ENCODE measurements at places on chromosomes 5 and 9. TPM values are rescaled to one million over a fixed set of nuclear protein-coding genes. Genes with fewer than 3 reads are reported as not detected.

PCDHA4 gene
- not detected for polyA plus RNA-seq

UHRF2 gene
- 7.2 TPM for polyA plus RNA-seq

- DNase-seq = no peak
These were observed 67.2 kb upstream of the IFNE start for GRCh38 chr9:21549251-21549765.

DNA sequence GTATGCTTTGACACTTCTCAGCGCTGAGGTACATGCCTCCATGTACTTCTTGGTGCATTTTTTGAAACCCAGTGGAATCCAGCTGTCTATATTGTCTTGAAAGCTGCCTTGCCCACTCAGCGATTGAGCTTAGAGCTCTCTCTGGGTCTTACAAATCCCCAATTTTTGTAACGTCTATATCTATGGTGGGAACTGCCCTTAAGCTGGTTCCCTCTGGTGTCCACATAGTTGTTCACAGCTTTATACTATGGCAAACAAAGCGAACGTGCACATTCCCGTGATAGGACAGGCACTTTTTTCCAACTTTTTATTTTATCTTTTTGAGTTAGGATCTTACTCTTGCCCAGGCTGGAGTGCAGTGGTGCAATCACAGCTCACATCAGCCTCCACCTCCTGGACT lies 20.9 kb downstream of the CDHR2 start:
- DNase-seq = no peak

DNA sequence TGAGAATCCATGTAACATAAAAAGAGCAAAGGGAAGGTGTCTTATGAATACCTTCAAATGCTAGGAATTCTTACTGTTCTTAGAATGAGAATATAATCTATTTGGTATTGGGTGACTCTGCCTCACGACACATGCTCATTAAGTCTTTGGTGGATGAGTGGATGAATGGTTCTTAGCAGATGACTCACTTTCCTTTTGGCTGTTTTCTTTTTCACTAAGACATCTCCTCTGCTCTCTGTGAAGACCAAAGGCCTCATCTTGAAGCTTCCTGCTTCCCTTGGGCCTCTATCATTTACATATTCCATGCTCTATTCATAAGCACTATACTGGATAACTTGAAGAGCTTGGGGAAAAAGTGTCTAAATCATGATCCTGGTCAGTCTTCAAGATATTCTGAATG lies 468.1 kb downstream of the SPATA31D1 start:
- DNase-seq = no peak

- no peak for DNase-seq
These were observed 407.1 kb upstream of the DMAC1 start for GRCh38 chr9:8206720-8207119.

- no peak for DNase-seq
These were observed 113.0 kb downstream of the COL23A1 start for GRCh38 chr5:178476972-178477754.

DNA sequence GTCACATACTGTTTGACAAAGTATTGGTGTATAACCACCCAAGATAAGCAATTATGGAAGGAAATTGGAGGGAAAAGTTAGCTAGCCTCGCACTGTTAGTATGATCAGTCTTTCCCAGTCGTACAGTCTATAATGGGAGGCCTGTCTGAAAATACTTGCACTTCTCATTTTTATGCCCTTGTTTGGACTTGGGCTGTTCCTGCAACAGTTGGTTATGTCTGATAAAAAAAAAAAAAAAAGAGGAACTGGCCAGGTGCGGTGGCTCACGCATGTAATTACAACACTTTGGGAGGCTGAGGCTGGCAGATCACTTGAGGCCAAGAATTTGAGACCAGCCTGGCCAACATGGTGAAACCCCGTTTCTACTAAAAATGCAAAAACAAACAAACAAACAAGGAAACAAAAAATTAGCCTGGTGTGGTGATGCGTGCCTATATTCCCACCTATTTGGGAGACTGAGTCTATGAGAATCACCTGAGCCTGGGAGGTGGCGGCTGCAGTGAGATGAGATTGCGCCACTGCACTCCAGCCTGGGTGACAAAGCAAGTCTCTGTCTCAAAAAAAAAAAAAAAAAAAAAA lies 58.3 kb upstream of the ANKRD33B start:
- DNase-seq = peak; percentile 69

DNA sequence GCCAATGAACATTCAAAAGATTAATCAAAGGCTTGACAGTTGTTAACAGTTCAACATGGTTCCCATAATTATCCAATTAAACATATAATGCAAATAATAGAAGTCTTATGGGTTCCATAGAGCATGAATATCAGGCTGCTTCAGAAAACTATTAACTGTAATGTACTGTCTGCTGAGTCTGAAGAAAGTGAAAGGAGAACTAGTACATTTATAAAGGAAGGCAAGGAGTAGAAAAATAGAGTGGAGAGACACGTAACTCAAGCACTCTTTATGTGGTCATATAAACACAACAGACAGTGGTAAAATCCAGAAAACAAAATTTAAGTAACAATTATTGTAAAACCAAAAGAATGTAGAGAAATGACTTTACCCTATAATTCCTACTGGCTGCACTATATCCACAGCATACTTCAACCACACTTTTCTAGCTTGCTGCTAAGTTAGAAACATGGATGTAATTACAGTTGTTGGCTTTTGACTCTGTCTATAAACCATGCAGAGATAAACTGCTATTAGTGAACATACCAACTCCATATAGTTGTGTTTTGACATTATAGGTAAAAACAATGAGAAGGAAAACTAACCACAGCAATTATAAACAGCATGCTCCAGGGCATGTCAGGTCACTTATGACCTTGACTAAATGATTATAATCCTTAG lies 32.7 kb downstream of the NFIB start:
- DNase-seq = no peak

- no peak for DNase-seq
These were observed 136.1 kb downstream of the UGCG start for GRCh38 chr9:112032743-112033142.

DNA sequence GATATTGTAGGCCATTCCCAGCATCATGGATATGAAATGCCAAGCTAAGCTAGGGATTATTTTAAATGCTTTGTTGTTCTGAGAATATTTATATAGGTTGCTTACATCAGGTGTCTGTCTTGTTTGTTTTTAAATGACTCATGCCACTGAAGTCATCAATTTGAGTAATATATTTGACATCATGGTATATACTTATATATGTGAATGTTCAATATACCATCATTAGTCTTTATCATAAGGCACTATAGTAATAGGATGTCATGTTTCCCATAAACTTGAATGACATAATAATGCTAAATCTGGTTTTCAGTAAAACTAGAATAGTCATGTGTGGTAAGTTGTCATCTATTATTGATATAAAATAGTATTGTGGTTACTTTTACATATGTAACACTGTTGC lies 13.1 kb downstream of the C9orf85 start:
- no peak for DNase-seq

GRCh38 chr5:132836852-132837251 lies 6.4 kb upstream of the SHROOM1 start:
- no peak for DNase-seq

DNA sequence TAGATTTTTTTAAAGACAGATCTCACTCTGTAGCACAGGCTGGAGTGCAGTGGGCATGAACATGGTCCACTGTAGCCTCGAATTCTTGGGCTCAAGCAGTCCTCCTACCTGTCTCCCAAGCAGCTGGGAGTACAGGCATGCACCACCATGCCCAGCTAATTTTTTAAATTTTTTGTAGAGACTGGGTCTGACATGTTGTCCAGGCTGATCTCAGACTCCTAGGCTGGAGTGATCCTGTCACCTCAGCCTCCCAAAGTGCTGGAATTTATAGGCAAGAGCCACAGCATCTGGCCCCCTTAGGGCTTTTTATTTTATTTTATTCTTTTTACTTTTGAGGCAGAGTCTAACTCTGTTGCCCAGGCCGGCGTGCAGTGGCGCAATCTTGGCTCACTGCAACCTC lies 56.4 kb downstream of the NSD1 start:
- no peak for DNase-seq

Measured in naive B cell (primary cell).